ENCODE measurements at places on chromosomes 1 and 21.

GRCh38 chr1:27455139-27455811 lies 34.7 kb downstream of the WASF2 start:
- DNase-seq: no peak

- peak; percentile 40 for DNase-seq
Measured at GRCh38 chr1:9825093-9826074, 1.6 kb upstream of the CLSTN1 start.

DNA sequence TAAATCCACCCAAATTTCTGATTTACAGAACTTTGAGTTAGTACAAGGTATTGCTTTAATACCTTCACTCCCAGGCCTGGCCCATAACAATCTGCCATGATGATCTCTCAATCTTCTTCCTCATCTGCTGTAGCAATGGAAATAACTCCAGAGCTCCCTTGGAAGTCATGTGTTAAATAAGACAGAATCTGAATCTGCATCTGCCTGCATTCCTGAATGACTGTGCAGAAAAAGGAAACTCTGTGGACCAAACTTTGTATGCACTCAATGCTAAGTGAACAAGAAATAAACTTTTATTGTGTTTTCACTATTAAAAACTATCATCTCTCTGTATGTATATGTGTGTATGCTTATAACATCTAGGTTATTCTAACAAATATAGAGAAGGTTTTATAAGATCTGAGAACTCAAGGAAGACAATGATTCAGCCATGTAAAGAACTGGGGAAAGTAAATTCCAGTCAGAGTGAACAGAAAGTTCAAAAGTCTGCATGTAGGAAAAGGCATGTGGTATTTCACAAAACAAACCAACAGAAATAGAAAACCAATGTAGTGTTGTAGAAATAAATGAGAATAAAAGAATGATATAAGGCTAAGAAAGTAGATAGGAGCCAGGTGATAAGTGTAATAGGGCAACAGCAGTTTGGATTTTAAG lies 390.2 kb downstream of the USH2A start:
- DNase-seq: no peak

DNA sequence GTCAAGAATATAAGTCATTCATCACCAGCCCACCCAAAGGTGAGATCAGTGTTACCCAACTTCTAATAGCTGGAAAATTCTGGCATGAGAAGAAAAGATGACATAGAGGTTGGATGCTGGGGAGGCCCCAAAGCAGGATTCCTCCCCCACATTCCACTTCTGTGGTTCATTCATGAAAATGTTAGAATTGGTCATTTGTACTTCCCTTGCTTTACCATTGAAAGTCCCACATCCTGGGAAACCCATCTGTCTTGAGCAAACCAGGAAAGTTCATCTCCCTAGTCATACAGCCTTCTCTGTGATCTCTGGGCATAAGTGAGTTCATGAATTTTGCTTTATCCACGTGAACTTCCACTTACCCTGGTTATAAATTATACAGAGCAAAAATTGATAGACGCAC lies 66.8 kb downstream of the SERINC2 start:
- DNase-seq: no peak

DNA sequence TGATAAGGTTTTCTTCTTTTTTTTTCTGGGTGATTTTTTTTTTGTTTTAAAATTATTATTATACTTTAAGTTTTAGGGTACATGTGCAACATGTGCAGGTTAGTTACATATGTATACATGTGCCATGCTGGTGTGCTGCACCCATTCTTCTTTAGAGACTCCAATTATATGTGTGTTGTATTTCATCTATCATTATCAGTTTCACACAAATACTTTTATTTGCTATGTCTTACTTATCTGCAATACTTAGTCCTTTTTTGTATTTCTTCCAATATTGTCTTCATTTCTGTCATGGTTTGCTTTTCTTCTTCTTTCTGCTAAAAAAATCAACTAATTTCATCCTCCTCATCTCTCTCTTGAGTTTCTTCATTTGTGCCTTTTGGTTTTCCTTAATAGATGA lies 3.9 kb upstream of the PDE4B start:
- no peak for DNase-seq

Data from activated naive CD8-positive, alpha-beta T cell treated with anti-CD3 and anti-CD28 coated beads, Interleukin-2, amount 50 U/mL, for 24 hours (primary cell).